ENCODE measurements at places on chromosomes 2 and 18.

- no peak for DNase-seq
These were observed 60.0 kb upstream of the RPE start for GRCh38 chr2:209942426-209942825.

GRCh38 chr18:53070788-53071187 is 730.8 kb downstream of the DCC start:
- DNase-seq: no peak

GRCh38 chr18:37270038-37270665 is 295.4 kb downstream of the CELF4 start:
- DNase-seq: no peak

DNA sequence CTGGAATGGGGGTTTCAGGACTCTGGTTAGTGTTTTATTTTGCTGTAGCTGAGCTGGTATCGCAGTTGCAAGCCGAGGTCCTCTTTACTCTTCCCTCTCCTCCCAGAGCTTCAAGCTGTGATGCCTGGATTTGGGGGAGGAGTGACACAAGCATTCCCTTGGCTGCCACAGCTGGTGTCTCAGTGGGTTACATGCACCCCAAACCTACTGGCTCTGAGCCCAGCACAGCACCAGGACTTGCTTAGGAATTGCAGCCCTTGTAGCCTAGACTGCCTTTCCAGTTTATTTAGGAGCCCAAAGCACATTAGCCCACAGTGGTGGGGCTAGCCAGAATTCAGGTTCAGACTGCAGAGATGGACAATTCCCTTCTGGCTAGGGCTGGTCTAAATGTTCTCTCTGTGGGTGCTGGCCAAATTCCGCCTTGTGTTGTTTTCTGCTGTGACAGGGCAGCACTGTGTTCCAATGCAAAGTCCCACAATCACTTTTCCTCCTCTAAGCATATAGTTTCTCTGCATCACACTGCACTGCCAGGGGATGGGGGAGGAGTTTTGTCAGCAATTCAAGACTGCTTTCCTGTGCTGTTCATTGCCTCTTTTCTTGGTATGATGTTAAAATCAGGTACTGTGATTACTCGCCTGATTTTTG is 122.8 kb downstream of the SLC4A10 start:
- DNase-seq: no peak

- DNase-seq: no peak
These were observed 293.2 kb downstream of the ALK start for GRCh38 chr2:29628108-29628745.

DNA sequence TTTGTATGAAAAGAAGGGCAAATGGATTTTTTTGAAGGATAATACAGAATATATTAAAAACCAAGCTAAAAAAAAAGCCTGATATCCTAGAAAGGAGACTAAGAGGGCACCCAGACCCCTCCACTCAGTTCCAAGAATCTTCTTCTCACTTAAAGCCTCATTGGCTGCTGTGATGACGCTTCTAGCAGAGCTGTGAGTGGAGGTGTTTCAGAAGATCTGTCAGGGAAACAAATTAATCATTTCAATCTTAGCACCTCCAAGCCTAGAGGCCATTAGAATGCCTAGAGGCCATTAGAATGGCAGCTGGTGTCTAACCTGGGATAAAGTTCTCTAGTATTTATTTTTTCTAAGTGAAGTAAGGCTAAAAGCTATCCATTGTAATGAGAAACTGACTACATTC is 164.2 kb upstream of the TMEM200C start:
- DNase-seq: no peak

Data from stimulated activated naive CD4-positive, alpha-beta T cell (primary cell).